HFFc6 (cell line): ENCODE measurements at places on chromosomes 11 and 22. TPM values are rescaled to one million over a fixed set of nuclear protein-coding genes. Genes with fewer than 3 reads are reported as not detected.

Gene APOL4
- total RNA-seq: not detected in 2 replicates

Gene DDTL
- total RNA-seq: 0.31 and 0.57 TPM in 2 replicates

Gene OR5A1
- not detected in 3 replicates for total RNA-seq

Gene ZC3H12C
- 3.0 to 5.0 TPM (median 3.2 TPM) in 3 replicates for total RNA-seq

Gene PANX3
- total RNA-seq: not detected in 3 replicates

Gene MISFA
- total RNA-seq: 1.4 to 3.3 TPM (median 1.5 TPM) in 3 replicates

Gene ACRV1
- not detected in 2 replicates for total RNA-seq

Gene POGLUT3
- 23.0 to 46.9 TPM (median 27.9 TPM) in 3 replicates for total RNA-seq

Gene MPPED2
- not detected in 3 replicates for total RNA-seq

DNA sequence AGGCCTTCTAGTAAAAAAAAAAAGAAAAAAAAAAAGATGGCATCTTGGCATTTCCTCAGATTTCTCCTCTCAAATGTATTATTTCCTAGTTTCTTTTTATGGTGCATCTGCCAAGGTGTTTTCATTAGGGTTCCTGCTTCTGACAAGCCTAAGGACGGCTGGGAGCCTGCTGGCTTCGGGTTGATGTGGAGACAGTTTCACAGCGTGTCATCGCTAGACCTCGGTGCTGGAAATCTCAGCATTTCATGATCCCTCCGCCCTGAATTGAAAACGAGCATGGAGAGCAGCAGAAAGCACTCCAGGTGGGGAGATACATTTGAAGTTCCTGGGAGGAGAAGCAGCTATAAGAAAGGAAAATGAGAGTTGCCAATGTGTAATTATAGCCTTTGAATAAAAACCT is 283.9 kb upstream of the CNTN5 start:
- DNase-seq: no peak

GRCh38 chr22:46467006-46467405 is 70.4 kb downstream of the CELSR1 start:
- DNase-seq: no peak

GRCh38 chr11:6095798-6096197 is 11.7 kb upstream of the OR56B4 start:
- no peak for DNase-seq

DNA sequence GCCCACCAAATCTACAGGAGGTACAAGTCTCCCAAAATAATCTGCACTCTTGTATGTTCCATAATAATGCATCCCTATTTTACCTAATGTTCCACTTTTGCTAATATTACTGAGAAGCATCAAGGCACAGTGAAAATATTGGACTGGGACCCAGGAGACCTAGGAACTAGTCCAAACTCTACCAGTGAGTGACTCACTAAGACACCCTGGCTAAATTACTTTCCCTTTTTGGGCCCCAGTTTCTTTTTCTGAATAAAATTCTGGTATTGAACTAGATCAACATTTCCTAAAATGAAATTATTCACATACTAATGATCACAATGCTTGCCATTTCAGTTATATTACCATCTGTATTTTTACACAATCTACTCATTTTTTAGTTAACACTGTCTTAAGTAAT is 19.6 kb downstream of the THAP12 start:
- no peak for DNase-seq

DNA sequence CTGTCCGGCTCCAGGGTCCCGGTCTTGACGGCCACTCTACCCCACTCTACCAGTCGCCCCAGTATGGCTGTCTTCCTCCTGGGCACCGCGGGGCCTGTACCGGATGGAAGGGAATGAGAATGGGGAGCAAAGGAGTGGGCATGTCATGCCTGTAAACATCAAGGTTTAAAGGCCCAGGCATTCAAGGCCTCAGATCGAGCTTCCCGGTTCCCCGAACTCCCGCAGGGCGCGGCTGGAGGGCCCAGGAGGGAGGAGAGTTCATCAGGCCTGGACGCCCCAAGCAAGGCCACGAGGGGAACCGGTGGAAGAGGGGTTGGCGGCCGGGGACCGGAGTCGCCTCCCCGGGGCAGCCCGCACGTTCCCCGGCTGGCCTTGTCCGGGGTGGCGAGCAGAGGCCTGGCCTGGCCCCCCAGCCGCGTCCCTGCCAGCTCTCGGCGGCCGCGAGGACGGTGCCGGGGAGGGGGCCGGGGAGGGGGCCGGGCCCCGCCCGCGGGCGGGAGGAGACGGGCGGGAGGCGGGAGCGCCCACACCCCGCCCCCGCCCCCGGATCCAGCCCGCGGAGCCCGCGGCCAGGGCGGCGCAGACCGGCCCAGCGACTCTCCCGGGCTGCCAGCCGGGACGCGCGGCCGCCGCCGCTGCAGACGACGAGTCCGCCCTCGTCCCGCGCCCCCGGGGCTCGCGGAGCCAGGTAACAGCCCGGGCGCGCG is at the start of gene CDC42EP1:
TSS of gene CDC42EP1 (plus strand) at position 580 of the 707 bp plus-strand sequence. CDS start 5,870 bp downstream, outside the sequence.
- peak; percentile 35 for DNase-seq

DNA sequence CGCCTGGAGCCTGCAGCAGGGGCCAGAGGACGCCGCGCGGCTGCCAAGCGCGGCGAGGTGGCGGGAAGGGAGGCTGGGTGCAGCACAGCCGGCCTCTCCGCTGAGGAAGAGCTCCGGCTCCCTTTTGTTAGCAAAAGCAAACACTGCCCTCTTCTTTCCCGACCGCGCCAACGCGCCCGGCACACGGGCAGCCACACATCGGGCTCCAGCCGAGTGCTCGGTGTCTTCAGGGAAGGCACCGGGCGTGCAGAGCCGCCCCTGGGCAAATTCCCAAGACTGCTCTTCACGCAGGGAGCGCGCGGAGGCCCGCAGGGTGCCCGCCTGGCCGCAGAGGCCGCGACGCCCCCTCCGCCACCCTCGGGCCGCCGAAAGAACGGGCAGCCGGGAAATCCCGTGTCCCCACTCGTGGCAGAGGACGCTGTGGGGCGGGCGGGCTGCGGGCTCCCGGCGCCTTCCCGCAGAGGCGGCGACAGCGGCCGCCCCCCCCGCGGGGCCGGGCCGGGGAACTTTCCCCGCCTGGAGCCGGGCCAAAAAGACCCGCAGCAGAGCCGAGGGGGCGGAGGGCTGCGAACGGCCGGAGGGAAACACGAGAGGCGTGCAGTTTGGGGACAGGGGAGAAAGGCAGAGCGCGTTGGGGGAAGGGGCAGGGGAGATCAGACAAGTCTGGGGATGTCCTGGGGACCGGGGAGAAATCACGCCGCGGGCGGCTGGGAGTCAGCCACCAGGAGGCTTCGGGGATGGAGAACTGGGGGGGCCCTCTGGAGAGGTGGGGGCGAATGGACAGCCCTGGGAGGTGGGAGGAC is 931 bp downstream of the CADM1 start:
- no peak for DNase-seq

DNA sequence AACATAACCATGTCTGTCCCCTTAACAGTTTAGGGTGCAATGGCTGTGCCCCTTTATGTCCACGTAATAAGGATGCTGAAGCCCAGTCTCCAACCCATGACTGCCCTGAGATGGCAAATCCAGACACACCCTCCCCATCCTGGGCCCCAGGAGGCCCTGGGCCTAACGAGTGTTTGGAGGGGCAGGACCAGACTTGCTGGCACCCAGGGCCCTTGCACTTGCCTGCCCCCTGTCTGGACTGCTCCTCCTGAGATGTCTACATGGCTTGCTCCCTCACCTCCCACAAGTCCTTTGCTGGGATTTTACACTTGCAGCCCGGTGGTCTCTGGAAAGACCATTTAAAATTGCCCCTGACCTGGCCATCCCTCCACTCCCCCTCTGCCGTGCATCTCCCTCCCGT is 132.2 kb upstream of the NECTIN1 start:
- no peak for DNase-seq

- DNase-seq: peak; percentile 22
Measured at GRCh38 chr11:3380706-3381545, 2.0 kb upstream of the ZNF195 start.

GRCh38 chr22:24191381-24191841 is 10.1 kb downstream of the SUSD2 start:
- no peak for DNase-seq

DNA sequence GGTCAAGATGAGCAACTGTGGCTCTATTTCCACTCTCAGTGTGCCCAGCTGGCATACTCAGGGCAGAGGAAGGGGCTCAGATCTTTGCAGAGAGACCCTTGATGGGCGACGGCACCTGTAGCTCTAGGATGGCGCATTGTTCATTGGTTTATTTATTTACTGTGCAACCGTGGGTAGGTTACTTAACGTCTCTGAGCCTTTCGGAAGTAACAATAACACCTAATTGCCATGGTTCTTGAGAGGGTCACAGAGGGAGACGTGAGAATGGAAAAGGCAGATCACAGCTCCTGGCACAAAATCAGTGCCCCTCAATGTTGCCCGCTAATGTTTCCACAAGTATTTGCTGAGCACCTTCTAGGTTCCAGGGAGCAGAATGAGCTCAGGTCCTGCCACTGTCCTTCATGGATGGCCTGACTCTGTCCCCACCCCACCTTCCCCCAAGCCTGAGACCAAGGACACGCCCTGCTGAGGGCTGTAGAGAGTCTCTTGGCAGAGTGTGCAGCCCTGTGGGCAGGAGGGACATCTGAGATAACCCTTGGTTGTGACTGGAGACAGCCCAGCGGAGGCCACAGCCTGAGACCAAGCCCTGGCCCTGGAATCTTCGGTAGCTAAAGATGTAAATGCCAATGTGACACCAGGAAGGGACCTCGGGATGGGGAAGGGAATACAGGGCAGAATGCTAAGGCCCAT is 780 bp upstream of the ALDH3B2 start:
- DNase-seq: no peak

GRCh38 chr11:3093281-3094191 is 36.3 kb upstream of the CARS1 start:
- no peak for DNase-seq

DNA sequence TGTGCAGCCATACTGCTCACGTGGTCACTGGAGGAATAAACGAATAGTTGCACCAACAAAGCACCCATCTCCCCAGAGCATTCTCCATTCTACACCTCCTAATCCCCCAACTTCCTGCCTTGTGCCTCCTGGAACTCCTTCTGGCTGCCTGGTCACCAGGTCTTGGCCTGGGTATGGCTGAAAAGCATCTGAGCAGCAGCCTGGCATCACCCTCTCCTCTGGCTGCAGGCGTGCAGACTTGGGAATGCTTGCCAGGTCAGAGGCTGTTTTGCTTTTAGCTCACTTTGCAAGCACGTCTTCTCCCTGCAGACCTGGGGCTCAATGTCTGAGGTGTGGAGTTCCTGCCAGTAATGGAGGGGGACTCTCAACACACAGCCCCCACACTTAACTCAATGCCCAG is 33.3 kb upstream of the KCNJ11 start:
- no peak for DNase-seq

DNA sequence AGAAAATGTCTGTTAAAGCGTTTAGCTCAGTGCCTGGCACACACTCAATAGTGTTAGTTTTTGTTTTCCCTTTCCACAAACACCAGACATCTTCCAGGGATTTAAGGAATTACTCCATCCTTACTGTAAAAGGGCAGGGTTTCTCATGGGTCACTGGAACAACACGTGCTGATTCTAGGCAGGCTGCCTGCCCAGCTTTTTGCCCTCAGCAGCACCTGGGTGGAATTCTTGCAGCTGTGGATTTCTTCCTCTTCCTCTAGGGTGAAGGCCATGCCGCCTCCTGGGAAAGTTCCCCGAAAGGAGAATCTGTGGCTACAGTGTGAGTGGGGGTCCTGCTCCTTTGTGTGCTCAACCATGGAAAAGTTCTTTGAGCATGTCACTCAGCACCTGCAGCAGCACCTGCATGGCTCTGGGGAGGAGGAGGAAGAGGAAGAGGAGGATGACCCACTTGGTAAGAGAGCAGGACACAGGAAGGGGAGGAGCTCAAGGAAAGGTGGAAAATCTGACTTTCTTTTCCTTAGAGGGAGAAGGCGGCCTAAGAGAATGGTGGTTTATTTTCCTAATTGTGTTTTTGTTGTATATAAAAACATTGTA is 5.4 kb downstream of the HINFP start:
- DNase-seq: no peak

DNA sequence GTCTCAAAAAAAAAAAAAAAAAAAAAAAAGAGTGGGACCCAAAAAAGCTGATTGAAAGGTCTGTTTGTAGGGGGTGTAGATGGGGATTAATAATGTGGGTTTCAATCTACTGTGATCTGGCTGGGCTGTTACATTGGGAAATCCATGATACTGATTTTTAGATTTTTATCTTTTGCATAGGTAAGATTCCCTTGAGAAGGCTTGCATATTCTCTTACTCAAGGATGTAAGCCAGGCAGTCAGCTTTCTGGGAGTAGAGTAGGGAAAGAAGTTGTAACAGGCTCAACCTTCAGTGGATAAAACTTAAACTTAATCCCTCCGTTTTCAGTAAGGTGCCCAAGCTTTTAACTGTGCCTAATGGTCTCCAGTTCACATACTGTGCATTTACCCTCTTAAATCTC is 1.9 kb upstream of the CHEK1 start:
- DNase-seq: no peak

GRCh38 chr22:26570864-26571525 is 18.9 kb downstream of the TPST2 start:
- no peak for DNase-seq

DNA sequence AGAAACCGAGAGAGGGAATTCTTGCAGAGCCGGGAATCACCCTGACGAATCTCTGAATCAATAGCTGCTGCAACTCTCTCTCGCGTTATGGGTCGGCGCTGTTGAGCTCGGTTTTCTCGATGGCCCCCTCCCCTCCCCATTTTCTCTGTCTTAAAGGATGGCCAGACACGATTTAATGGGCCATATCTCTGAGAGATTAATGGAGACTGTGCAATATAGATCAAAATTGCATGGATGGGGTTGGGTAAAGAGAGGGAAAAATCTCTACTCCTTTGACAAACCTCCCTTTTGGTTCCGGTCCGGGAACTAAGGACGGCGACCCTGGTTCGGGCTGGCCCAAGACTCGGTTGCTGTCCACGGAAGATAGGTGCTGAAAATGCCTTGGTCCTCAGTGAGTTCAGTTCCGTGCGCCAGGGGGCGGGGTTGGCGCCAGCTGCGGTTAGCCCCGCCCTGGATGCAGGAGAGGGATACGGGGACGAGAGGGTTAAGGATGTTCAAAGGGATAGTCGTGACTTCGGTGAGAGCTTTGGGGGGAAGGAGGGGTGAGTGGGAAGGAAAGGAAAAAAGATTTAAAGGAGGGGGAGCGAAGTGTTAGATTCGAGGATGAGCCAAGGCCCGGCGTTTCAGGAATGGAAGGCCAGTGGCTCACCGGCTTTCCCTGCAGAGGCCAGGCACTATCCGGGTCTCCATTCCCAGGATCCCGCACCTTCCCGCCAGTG is 103.6 kb upstream of the HSD17B12 start:
- DNase-seq: peak; percentile 34
